ENCODE measurements at places on chromosomes 6 and 20.

- no peak for ATAC-seq
Measured at GRCh38 chr6:169853196-169854082, 102.0 kb downstream of the ERMARD start.

- ATAC-seq: no peak
Measured at GRCh38 chr20:44208165-44208564, 2.4 kb downstream of the OSER1 start.

- ATAC-seq: no peak
Measured at GRCh38 chr6:20479060-20479459, 55.2 kb upstream of the CDKAL1 start.

GRCh38 chr6:108616544-108616943 lies 55.8 kb downstream of the FOXO3 start:
- no peak for ATAC-seq

GRCh38 chr6:10269814-10270472 lies 144.9 kb downstream of the TFAP2A start:
- ATAC-seq: no peak

DNA sequence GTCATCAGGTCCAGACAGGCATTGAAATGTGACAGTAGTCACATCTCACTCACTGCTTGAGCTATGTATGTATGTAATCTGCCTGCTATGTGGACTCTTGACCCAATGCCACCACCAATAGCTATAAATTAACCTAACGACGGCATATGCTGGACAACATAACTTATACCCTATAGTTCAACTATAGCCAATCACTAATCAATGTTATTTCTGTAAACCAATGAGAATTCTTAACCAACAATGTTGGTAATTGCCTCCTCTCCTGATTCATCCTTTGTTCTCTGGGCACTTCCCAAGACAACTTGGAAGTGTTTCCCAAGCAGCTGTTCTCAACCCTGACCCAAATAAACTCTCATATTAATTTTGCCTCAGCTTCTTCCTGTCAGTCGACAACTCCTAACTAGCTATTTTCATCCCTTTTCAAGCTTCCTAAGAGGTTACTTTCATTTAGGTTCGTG lies 24.1 kb upstream of the SERPINB1 start:
- no peak for ATAC-seq

DNA sequence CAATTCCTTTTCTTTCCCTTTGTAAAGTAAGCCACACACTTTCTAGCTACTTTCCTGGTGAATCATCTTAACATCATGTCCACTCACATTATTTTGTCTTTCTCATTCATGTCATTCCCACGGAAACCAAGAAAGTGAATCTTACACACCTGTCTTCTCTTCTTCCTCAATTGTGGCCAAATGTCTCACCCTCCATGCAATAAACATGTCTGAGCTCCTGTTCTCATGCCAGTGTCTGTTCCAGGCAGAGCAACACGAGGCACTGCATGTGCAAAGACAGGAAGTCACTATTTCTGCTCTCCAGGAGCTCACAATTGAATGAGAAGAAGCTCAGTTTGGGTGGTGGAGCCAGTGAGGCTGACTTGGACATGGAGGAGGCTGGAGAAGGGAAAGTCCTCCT lies 29.0 kb upstream of the TMEM244 start:
- ATAC-seq: no peak

GRCh38 chr6:3808759-3809514 lies 40.2 kb upstream of the FAM50B start:
- ATAC-seq: no peak

- no peak for ATAC-seq
Measured at GRCh38 chr20:39954621-39955020, 734.4 kb downstream of the MAFB start.

DNA sequence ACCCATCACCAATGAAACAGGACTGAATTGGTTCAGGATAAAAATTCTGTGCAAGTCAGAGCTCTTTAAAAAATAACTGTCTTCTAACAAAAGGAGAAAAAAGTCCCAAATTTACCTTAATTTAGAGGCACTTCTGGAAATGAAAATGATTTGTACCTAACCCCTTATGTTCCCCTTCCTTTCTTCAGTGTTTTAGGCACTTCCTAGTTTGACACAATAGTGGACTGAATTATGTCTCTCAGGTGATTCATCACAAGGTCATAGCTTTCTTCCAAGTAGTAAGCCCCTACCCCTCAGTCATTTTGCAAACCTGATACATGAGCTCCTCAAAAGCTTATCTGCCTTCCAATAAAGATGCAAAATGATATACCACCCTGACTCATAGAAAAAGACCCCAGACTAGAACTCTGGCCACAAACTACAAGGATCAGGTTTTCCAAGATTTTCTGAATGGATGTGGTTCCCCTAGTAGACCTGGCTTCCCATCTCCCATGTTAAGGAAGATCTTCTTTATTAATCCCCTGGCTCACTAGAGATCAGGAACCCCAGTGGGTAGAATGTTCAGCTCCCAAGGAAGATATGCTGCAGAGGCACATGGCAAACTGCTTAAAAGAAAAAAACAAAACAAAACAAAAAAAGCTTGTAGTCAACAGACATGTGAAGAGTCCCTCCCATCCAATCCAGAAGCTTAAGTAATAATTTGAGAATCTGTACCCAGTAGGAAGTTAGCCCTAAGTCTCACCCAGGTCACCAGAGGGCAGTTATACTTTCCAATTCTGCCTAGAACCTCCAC lies 3.6 kb downstream of the PPP1R10 start:
- ATAC-seq: no peak

DNA sequence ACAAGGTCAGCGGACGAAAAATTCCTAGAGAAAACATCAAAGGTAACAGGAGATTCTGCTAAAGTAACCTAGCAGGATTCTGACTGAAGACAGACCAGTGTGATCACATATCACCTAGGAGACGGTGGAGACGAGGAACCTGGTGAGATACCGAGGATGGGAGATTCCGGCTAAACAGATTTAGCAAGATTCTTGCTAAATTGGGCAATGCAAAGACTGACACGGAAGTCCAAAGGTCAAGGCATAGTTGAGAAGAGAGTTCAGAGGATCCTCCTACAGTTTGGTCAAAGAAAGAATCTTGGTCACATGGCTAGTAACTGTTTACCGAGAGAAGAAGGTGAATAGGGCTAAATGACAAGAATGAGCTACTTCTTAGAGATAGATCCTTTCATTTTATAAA lies 61.1 kb downstream of the TMEM170B start:
- ATAC-seq: no peak

DNA sequence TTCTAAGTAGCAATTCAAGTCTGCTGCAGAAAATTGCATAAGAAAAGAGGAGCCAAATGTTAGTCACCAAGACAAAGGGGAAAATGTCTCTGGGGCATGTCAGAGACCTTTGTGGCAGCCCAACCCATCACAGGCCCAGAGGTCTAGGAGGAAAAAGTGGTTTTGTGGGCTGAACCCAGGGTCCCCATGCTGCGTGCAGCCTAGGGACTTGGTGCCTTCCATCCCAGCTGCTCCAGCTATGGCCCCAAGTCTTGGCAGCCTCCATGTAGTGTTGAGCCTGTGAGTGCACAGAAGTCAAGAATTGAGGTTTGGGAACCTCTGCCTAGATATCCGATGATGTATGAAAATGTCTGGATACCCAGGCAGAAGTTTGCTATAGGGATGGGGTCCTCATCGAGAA lies 181.1 kb downstream of the ASCC3 start:
- ATAC-seq: no peak

DNA sequence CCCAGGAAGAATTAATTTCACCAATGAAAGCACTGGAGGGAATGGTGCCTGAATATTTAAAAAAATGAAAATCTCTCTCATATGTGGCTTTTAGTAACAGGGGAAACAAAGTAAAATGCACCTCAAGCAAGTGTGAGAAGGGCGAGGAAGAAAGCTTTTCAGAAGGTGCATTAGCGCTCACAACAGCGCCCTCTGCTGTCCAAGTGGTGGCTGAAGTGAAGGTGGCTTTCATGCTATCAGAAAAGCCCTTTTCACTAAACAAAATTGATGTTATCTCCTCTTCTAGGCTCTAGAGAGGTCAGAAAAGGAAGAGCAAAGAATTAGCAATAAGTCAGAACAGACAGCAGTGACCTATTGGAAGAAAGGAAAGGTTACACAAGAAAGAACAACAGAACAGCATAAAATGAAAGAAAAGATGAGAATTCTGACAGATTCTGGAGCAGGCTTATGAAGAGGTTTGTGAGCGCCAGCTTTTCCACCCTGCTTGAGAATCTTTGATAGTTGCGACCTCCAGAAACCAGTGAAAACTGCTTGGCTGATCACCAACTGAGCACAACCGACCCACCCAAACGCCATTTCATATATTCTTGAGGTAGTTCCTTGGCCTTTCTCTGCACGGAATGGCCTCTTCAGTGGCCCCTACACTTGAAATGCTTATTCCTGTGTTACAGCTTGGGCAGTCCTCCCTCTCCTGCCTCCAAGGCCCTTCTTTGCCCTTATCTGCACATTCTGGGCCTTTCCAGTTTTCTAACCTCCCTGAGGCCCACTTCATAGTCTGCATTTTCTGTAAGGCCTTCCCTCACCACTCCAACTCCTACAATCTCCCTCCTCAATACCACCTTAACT lies 45.3 kb downstream of the SMLR1 start:
- no peak for ATAC-seq

GRCh38 chr20:36310215-36310981 lies 4.3 kb downstream of the DLGAP4 start:
- no peak for ATAC-seq

DNA sequence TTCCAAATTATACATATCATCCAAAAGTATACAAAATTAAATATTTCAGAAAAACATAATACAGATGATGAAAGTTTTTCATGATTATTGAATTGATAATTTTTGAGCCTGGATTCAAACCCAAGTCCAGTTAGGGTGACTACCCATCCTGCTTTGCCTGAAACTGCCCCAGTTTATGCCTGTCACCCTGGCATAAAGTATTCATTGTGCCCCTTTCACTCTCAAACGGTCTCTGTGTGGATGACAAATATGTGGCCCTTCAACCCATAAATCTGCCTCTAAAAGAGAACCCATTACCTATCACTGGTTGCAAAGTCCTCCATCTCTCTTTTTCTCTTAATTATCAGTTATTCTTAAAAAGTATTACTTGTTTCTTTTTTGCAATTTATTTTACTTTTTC lies 553.7 kb upstream of the JARID2 start:
- ATAC-seq: no peak

DNA sequence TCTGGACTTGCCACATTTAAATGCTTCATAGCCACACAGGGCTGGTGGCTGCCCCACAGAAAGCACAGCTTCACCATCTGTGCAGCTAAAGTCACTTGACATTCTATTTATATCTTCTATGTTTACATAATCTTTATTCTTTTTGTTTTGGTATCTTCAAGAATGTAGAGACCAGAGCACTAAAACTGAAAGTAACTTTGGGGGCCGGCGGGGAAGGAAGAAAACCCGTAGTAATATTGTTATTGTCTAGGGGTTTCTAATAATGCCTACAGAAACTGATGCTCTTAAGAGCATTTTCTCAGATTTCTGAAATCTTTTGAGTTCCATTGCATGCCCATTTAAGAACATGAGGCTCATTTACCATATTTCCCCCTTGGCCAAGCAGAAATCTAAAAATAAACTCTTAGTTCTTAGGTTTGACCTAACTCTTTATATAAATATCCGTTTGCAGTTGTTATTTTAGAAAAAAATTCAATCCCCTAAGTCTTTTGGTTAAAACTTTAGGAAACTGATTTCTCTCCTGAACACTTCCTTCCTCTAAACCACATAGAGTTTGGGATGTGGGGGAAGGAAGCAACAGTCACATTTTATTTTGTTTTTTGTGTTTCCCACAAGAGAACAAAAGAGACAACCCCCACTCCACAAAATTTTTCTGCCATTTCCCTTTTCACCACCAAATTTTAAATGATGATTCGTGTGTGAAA lies 207.6 kb downstream of the OGFRL1 start:
- ATAC-seq: peak; percentile 80

DNA sequence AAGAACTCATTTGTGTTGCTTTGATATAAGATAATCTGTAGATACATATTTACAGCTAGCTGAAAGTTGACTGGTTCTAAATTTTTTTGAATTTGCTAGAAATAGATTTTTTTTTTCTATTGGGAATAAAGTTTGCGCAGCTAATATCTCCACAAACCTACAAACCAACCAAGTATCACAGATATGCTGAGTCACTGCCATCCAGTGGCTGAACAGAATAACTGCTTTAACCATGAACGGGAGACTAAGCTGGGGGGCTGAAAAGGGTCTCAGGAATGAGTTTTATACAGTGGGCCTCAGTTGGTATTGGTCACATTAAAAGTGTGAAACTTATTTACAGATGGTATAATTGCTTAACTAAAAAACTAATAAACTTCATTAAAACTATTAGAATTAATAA lies 326.7 kb upstream of the CNR1 start:
- ATAC-seq: no peak

DNA sequence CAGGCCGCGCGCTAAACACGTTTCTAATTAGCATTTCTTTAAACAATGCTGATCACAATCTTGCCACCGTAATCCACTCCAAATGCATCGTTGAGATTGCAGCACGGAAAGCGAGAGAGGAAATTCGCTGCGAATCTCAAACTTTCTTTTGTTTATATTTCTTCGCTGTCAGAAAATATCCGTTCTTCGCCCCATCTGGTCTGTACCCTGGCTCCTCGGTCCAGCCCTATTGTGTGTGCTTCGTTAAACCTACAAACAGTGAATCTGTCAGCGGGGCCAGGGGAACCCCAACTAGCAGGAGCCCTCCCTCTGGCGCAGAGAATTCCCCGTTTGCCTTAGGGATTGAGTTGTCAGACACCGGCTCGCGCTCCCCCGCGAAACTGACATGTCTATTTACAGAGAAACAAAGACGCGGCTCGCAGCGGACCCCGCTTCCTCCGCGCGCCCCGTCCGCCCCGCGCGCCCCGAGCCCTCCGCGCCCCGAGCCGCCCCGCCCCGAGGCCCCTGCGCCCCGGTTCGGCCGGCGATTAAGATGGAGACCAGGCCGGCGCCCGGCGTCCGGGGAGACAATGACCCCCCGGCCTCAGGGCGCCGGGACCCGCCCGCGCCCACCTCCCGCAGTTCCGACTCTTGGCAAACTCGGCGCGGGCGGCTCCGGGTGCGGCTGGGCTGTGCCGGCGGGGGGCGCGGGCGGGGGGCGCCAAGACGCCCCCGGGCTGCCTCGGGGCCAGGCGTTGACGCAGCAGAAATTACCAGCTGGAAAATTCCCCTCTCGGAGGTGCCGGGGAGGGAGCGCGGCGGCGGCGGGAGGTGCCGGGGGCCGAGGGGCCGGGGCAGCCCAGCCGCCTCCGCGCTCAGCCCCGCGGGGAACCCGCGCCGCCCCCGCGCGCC lies 874 bp downstream of the ZBTB46 start:
- ATAC-seq: peak; percentile 9

- no peak for ATAC-seq
Measured at GRCh38 chr6:8105791-8106190, 3.4 kb upstream of the EEF1E1 start.

- no peak for ATAC-seq
Measured at GRCh38 chr6:167669870-167670802, 156.6 kb upstream of the AFDN start.
